ENCODE measurements at places on chromosomes 4 and X.

GRCh38 chr4:73103799-73104503, 34.4 kb upstream of the COX18 start:
- DNase-seq = no peak

DNA sequence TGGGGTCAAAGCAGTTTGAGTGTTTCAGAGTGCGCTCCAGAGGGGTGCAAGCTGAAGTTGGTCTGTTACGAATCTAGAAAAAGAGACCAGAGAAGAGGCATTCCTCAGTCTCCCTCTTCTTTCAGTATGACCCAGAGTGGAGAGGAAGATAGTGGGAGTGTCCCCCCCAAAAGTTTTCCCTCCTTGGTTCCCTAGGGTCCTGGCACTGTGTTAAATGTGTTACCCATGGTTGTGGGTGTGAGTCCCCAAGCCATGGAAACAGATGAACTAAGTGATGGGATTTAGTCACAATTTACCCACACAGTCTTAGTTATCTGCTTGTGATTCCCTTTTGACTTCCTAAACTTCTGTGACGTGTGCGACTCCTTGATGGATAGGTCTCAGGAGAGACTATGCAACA, 27.0 kb upstream of the NAF1 start:
- no peak for DNase-seq

GRCh38 chrX:36388901-36389300, 469.4 kb downstream of the CFAP47 start:
- no peak for DNase-seq

DNA sequence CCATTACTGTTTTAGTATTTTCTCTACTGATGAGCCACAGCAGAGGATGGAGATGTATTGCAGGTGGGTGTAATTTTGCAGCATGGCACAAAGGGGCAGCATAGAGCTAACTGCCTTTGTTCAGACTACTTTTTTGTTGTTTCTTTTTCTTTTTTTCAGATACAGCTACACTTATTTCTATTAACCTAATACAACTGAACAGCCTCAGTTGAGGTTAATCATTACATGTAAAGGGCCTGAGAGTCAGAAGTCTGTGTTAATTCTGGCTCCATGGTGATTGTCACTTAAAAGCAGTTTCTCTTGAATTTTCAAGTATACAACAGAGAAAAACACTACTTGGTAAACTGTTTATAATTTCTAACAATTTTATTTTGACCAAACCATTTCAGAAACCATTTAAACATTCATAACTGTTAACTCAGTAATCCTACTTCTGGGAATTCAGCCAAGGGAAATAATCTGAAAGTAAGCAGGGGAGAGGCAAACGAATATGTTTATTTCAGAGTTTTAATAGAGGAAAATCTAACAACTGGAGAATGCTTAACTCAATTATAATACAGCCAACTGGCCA, 13.9 kb upstream of the PPEF2 start:
- DNase-seq = no peak

- no peak for DNase-seq
These were observed 238.3 kb downstream of the DCLK2 start for GRCh38 chr4:150316332-150317205.

- DNase-seq = no peak
These were observed 2.9 kb upstream of the GRPR start for GRCh38 chrX:16120431-16120830.

DNA sequence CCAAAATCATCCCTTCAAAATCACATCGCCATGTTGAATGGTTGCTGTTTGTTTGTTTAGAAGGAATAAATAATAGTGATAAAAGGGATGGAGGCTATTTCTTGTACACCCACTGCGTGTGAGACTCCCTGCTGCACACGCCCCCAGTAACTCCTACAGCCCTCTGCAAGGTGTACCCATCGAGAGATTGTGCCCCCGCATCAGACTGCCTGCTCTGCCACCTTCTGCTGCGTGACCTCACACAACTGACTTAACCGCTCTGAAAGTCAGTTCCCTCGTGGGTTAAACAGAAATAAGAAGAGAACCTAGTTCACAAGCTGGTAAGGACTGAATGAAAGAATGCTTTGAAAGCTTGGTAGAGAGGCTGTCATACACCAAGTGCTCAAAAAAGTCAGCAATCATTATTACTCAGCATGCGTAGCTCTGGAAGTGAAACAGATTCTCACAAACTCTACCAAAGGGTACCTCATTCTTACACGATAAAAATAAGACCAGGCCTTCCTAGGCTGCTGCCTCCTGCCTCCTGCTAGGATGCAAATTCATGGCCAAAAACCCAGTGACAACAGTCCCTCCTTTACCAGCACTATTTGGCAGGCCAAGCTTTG, 147.1 kb downstream of the CPEB2 start:
- DNase-seq = no peak

- DNase-seq = no peak
These were observed 7.1 kb upstream of the SMARCA1 start for GRCh38 chrX:129530410-129530809.

GRCh38 chrX:109684136-109684535, 48.9 kb downstream of the ACSL4 start:
- DNase-seq = no peak

GRCh38 chr4:114773339-114773738, 174.7 kb downstream of the UGT8 start:
- no peak for DNase-seq

DNA sequence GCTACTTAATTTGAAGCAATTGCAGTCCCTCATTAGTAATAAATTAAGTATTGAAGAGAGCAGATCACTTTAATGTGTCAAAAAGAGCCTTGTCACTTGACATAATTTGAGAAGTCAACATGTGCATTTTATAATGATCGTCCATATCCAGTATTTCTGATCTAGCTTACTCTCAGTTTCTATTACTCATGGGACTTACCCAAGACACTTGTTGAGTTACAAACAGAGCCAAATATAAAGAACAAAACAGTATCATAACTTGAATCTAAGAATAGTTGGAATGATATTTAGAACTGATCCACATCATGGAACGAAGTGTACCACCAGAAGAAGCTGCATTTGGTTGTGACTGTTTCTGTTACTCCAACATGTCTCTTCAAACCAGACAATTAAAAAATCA, 54.7 kb downstream of the SLITRK4 start:
- DNase-seq = no peak

DNA sequence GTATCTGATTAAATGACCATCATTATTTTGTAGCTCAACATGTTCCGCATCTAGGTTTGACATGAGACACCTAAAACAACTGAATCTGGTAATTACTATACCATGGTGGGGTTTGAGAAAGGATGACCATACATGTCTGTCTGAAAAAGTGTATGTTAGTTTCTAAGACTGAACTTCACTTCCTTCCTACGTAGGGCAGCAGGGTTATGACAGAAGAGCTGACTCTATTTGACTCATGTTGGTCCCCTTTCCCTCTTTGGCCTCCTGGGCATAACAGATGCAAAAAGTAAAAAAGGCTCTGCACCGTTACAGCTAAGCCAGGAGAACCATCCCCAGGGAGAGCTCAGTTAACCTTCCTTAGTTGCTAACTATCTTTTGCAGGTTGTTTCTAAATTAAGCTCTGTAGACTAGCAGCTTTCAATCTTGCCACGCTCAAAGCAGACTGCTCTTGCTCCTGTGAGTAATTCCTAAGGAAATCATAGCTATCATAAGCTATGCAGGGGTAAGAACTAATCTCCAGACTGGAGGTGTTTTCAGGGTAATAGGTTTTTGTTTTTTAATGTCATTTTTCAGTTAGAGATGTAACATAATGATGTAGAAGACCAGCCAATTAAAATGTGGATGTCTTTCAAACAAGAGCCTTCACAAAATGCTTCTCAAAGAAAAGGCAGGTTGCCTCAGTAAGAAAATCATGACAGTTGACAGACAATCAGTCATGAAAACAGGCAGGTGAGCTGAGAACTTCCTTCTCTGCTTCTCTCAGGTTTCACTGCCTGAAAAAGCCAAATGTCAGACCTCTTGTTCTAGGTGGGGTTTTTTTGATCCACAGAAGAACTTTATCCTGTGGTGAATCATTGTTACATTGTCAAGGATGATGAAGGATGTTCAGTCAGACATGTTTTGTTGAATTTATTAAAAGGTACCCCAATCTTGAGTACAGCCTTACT, 66.9 kb upstream of the DAPP1 start:
- DNase-seq = no peak

- no peak for DNase-seq
These were observed 289.0 kb downstream of the STIM2 start for GRCh38 chr4:27149541-27150212.

GRCh38 chrX:65731684-65732289, 64.3 kb downstream of the MSN start:
- DNase-seq = no peak

DNA sequence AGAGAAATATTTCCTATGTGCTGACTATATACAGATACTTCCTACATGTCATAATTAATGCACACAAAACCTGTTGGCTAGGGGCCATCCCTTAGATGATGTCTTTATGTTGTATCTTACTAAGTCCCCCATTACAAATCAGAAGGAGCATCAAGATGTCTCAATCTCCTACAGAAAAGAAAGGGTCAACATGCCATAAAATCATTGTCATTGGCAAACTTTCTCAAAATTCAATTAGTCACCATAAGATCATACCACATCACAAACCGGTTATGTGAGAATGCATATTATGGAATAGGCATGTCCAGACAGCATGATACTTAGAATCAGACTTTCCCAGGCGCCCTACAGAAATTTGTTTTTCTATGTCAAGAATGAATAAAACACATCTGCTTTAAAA, 175.2 kb upstream of the TET2 start:
- DNase-seq = no peak

GRCh38 chr4:30903502-30904214, 183.5 kb downstream of the PCDH7 start:
- no peak for DNase-seq

DNA sequence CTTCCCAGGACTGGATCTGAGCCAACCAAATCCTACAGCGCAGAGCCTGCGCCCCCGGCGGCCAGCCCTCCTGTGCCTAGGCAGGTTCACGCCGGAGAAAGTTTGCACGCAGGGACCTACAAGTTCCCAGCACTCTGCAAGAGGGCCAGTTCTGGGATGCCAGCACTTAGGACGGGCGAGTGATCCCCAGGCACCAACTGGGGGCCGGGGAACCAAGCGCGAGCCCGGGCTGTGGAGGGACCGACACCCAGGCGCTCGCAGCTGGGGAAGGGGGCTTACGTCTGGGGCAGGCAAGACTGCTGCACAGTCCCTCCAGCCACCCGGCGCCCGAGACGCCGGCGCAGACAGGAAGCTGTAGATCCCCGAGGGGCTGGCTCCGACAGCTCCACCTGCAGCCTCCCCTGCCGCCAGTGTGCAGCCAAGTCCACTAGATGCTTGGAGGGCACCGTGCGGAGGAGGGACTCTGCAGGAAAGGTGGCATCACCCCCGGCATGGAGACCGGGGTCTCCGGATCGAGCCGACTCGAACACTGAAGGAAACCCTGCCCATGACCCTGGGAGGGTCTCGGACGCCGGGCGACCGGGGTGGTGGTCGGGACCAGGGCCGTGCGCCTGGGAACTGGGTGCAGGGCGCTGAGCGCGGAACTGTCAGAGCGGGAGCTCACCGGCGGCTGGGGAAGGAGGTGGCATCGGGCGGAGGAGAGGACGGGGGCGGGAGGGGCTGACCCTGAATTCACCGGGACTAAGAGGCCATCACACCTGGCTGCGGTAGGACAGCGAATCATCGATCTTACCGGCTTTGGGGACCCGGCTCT, 566 bp downstream of the CORIN start:
- no peak for DNase-seq

- DNase-seq = no peak
These were observed 169.6 kb upstream of the GATB start for GRCh38 chr4:151930372-151930771.

GRCh38 chr4:123419885-123420755, 23.5 kb downstream of the SPRY1 start:
- DNase-seq = no peak

GRCh38 chr4:185718578-185719499, 93.2 kb downstream of the SORBS2 start:
- no peak for DNase-seq

- DNase-seq = no peak
These were observed 167.9 kb downstream of the SMIM20 start for GRCh38 chr4:26081795-26082498.

DNA sequence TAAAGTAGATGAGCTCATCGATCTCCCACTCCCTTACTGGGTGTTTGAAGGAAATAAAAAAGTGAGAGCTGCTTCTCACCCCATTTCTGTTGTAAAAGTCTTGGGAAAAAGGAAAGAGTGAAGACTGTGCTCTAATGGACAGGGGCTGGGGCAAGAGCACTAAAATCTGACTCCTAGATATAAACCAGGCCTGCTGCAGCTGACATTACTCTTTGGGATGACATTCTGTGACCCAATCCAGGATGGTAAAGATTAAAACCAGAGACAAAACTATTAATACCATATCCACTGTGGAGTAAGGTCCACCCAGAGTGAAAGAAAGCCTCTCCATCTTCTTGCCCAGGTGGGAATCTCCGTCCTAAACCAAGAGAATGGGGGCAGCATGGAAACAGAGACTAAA, 20.1 kb upstream of the NEUROG2 start:
- no peak for DNase-seq

DNA sequence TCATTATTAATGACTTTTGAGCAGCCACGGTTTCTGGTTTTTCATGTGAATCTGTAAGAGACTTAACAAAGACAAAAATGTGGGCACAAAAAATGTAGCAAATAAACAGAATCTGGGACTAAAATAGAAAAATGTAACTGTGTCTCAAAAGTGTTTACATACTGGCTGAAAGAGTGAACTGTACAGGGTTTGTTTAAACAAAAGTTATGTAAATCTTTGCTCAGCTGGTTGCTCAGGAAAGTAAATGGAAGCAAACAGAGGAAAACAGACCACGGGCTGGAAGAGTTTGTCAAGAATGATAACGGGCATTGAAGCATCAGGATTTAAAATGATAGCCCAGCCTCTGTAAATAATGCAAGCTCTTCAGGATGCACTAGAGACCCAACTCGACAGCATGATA, 921.8 kb upstream of the FTHL17 start:
- no peak for DNase-seq

GRCh38 chr4:89570931-89571330, 263.3 kb upstream of the GPRIN3 start:
- no peak for DNase-seq

GRCh38 chrX:112835019-112835418, 5.6 kb downstream of the AMOT start:
- DNase-seq = no peak

GRCh38 chr4:83054928-83055327, 19.9 kb downstream of the COPS4 start:
- DNase-seq = no peak

GRCh38 chr4:1872870-1873269, 1.7 kb downstream of the NSD2 start:
- DNase-seq = no peak

GRCh38 chr4:76197971-76198410, 15.6 kb downstream of the SCARB2 start:
- DNase-seq = no peak

- no peak for DNase-seq
These were observed 213.7 kb downstream of the AFAP1 start for GRCh38 chr4:7725951-7726350.

GRCh38 chrX:105191878-105192277, 28.6 kb downstream of the TEX13A start:
- no peak for DNase-seq

- no peak for DNase-seq
These were observed 24.0 kb downstream of the ABCB7 start for GRCh38 chrX:75131973-75132627.

Measured in stimulated activated CD4-positive, alpha-beta T cell treated with anti-CD3 and anti-CD28 coated beads, Interleukin-1b, Interleukin-23, amount 100 ng/mL, for 1 hour (primary cell).